ENCODE measurements at places on chromosomes 2 and 18.

DNA sequence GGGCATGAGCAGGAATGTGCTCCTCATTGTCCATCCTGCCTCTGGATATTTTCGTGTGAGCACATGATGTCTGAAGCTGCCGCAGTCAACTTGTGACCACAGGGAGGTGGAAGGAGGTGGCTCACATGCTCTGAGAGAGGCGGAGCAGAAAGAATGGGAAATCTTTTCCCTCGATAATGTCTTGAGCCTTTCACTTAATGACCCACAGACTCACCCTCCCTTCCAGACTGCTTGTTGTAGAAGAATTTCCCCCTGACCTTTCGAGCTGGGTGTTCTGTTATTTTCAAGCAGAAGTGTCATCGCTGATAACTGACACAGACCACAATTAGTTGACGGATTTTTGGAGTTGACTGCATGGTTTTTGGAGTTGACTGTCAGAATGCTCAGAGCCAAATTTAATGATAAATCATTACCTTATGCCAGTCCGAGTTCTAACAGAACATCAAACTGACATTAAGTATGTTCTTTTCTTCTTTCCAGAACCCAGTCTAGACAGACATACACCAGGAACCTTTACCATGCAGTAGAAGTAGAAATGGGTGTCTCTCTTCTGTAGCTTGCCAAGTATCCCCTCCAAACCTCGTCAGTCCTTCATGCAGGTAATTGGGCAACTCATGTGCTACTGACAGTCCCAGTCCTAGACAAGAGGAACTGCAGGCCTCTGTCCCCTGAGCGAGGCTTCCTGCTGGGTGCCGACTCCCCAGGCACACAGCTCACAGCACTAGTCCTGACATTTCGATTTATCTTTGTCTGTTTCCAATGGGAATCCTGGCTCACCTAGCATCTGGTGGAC is 29.4 kb upstream of the RTTN start:
- DNase-seq: peak; percentile 53

GRCh38 chr2:128610496-128610895 is 291.8 kb upstream of the HS6ST1 start:
- no peak for DNase-seq

GRCh38 chr2:48530033-48530811 is at the start of gene STON1:
Gene STON1 (plus strand): TSS chr2:48530154. CDS start chr2:48580634, 50,480 bp downstream.
- peak; percentile 40 for DNase-seq

DNA sequence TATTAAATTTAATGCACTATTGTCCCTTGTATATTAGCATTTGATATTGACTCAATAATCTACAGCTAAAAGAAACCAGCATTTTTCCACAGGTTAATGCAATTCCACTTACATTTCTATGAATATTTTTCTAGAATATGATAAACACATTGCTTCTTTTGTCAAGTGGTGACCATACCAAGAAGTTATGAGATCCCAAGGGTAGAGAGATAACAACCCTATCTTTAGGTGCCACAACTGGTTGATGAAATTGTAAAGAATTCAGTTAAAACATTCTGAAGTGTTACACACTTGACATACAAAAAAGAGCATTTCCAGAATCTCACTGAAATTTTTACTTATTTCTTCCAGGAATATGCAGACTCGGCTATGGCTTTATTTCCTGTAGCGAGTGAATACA is 56.0 kb downstream of the ABCG8 start:
- no peak for DNase-seq

- peak; percentile 84 for DNase-seq
Measured at GRCh38 chr2:9699139-9700108, 68.6 kb upstream of the YWHAQ start.

- no peak for DNase-seq
Measured at GRCh38 chr2:216594081-216594480, 39.1 kb upstream of the IGFBP2 start.

DNA sequence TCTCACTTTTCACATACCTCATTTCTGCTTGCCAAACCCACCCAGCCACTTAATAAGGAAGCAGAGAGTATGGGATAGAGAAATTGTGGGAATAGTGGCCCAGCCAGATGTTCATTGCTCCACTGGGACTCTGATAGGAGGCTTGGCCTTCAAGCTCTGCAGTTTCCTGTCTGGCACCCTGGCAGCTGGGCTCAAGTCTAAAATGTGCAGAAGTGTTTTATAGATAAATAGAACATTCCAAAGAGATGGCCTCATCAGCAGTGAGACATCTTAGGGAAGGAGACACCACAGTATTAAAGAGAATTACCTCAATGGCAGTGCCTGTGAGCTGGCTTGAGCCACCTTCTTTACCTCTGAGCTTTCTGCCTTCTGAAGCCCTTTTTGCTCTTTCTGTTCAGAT is 24.7 kb downstream of the COPS7B start:
- DNase-seq: peak; percentile 85

DNA sequence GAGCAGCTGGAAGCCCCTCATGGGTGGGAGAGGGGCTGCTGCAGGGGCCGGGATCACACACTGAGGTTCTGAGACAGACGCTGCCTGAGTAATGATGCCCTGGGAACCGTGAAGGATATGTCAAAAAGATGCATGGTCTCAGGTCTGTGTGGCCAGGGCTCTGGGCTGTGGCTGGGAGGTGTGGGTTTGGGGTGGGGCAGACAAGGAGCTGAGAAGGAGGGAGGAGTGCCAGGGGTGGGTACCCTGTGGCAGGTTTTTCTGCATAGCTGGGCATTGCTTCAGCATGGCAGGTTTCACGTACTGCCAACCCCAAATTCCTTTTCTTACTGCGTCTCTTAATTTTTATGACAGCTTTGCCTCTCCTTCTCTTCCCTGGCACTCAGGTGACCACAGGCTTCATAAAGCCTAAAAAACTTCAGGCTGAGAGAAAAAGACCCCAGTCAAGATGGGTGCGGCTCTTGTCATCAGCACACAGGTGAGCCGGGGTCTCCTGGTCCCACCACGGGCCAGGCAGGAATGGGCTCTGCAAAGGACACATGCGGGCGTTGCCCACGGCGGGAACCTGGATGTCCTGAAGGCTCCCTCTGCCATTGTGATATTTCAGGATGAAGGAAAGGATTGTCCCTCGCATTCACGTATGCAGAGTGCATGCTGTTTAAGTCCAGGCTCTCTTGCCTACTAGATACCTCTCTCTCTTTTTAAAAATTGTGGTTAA is 18.0 kb downstream of the MALL start:
- no peak for DNase-seq

DNA sequence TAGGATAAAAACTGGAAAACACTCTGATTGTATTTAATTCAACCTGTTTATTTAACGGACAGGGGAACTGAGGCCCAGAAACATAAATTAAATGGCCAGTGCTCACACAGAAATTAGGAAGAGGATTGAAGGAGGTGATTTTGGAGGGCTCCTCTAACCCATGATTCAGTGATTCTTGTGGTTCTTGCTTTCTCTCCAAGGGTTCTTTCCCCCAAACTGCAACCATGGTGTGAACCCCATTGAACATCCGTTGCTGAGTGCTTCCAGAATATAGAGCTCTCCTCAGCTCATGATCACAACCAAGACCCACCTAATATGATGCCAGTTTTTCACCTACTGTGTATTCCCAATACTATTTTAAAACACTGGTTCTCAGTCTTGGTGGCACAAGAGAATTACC is 41.4 kb downstream of the BMP10 start:
- no peak for DNase-seq

GRCh38 chr2:42928692-42929545 is 136.5 kb upstream of the HAAO start:
- DNase-seq: peak; percentile 46

- no peak for DNase-seq
Measured at GRCh38 chr18:59884351-59884750, 15.4 kb upstream of the PMAIP1 start.

- no peak for DNase-seq
Measured at GRCh38 chr18:13566941-13567746, 159.2 kb downstream of the FAM210A start.

DNA sequence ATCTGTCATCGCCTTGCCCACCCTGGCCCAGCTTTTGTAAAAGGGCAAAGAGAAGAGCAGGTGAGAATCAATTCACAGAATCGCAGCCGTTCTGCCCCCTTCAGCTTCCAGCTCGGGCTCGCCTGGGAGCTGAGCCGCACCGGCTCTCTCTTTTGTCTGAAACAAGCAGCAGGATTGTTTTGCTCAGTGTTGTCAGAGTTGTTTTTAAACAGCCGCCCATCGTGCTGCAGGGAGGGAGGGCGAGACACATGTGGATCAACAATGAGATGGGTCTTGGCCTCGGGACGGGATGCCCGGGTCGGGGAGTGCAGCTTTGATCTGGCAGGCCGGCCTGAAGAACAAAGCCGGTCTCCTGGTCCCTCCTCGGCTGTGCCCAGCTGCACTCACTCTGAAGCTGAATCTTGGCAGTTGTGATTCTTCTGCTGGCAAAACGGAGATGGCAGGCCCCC is 39.7 kb upstream of the HDAC4 start:
- DNase-seq: no peak

DNA sequence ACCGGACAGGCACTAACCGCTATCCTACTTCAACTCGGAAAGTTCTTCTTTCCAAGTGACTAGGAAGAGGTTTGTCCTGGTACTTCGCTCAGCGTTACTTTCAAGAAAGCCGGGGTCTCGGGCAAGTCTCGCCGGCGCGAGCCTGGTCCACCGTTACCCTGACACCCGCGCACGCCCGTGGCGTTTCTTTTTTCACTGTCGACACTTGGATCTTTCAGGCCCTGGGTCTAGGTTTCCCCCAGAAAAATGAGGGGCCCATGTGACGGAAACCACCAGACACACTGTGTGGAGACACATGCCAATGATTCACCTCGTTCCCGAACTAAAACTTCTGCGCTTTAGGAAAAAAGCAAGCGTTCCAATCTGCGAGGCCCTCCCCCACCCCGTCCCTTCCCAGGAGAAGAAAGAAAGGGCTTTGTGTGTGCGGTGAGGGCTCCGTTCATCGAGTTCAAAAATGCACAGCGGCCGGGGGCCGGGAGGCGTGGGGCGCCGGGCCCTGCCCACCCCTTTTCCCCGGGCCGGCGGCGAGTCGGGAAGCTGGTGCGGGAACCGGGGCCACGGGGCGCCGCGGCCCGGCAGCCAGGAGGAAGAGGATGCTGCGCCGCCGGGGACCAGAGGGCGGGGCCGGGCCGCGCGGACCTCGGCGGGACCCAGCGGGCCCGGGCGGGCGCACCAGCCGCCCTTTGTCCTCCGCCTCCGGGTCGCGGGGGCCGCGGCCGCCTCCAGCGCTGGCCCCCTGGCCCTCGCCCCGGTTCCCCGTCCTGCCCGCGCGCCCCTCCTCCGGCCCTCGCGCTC is 2.6 kb downstream of the ZNF521 start:
- peak; percentile 53 for DNase-seq

GRCh38 chr2:64029116-64029665 is 10.0 kb upstream of the VPS54 start:
- no peak for DNase-seq

DNA sequence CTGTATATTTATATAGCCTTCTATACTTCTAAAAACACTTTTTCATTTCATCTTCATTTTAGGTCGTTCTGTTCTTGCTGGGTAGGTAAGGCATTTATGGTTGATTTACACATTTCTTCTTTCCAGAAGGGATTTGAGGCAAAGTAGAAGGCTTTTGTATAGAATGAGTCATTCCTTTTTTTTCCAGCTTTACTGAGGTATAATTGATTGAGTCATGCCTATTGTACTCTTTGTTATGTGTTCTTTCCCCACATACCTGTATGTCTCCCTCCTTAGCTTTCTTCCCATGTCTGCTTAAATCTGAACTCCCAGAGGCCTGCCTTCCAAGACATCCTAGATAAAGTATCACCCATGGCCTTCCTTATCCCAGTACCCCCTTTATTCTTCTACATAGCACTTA is 4.8 kb upstream of the CDC42EP3 start:
- DNase-seq: peak; percentile 86

GRCh38 chr2:146363731-146364130 is 1481.1 kb upstream of the ACVR2A start:
- DNase-seq: no peak

- no peak for DNase-seq
Measured at GRCh38 chr2:160290598-160290997, 90.5 kb upstream of the ITGB6 start.

DNA sequence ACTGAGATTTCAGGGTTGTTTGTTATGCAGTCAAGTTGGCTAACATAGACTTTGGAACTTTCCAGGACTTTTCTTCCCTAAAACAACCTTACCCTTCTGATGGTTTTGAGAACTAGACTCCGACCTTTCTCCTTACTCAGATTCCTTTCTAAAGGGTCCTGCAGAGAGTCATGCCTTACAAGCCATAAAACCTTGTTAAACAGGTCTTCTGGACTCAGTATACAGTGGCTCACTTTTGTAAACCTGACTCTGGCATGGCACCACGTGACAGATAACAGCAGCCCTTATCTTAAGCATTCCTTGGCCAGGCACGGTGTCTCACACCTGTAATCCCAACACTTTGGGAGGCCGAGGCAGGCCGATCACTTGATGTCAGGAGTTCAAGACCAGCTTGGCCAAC is 253.2 kb upstream of the RAB6C start:
- no peak for DNase-seq

- DNase-seq: no peak
Measured at GRCh38 chr18:24248359-24248758, 109.5 kb downstream of the CABYR start.

DNA sequence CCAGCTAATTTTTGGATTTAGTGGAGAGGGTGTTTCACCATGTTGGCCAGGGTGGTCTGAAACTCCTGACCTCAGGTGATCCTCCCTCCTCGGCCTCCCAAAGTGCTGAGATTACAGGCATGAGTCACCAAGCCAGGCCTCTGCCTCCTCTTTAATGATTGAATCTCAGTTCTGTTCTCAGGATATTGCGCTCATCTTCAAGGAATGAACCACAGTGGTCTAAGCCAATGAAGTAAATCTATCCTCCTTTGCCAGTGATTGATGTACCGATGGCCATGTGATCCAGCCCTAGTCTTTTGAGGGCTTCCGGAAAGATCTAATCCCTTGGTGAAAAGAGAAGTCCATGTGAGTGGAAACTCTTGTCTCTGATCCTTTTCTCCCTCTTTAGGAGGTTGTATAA is 48.6 kb downstream of the POLE4 start:
- peak; percentile 9 for DNase-seq

DNA sequence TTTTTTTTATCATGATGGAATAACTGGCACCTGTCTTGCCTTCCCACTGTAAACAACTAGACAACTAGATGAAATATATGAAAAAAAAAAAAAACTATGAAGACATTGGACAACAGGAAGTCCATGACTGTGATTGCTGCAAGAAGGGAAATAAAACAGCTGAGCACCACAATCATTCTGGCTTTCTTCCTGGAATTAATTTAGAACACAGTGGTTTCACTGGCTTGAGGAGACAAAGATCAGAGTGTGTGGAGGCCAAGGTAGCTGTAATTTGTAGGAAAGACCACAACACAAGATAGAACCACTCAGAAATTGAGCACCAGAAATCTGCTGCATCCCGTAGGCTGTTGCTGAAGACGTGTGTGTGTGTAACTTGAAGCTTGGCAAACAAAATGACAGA is 121.1 kb upstream of the PID1 start:
- DNase-seq: no peak

- no peak for DNase-seq
Measured at GRCh38 chr18:62435435-62436031, 87.3 kb upstream of the ZCCHC2 start.

DNA sequence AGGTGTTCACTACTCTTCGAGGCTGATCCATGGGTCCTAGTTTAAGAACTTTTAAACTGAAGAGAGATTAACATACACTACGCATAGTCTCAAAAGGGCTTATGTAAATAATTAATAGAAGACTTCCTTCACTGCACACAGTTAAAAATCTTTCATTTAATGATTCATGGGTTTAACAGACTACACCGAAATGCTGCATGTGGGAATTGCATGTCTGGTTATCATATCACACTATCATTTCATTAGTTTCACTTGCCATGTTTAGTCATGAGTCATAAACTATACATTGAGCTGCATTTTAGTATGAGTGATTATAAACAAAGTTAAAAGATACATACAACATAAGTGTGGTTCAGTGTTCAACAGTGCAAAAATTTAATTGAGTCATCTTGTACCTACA is 31.2 kb downstream of the GLS start:
- peak; percentile 62 for DNase-seq

Measured in ELR (cell line).